ENCODE measurements at places on chromosomes 3 and 15.

GRCh38 chr15:44596511-44597010 lies 59.6 kb downstream of the EIF3J start:
- DNase-seq: no peak

DNA sequence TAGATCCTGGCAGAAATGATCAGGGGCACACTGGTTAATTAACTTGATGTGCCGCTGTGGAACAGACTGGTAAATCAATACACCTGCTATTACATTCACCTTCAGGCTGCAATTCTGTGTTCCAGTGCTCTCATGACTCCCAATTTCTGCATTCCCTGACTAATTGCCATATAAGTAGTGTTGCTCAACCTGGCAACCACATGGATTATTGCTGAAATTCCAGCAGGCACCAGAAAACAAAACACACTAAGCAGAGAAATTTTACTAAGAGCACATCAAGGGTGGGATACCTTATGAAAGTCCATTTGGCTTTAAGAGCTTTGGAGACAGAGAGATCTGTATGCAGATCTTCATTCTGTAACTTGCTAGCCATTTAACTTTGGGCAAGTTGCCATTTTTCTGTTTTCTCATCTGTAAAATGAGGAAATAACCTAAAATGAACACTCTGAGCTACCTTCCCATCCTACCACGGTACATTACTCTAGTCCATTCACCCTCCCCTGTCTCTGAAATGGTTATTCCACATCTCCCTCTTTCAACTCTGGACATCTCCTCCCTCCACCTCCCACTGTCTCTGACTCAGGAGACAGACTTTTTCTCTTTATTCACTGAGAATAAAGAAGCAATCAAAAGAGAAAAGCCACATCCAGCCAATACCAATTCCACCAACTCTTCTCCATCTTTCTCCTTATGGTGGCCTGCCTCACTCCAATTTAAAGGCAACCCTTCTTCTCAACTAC lies 54.6 kb downstream of the STAC start:
- DNase-seq: no peak

DNA sequence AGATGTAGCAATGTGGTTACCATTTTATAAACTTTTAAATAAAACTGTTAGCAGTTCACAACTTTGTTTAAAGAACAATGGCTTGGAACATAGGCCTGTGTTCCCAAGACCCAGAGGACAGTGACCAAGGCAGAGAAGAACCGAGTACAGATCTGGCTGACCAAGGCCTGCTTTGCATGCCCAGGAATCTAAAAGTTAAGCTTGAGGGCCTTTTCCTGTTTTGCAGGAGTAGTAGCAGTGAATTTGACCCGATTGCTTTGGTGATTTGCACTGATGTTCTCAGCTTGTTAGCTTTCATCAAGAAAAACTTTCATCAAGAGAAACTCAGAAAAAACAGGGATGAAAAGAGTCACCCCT lies 9.9 kb downstream of the FILIP1L start:
- DNase-seq: no peak

DNA sequence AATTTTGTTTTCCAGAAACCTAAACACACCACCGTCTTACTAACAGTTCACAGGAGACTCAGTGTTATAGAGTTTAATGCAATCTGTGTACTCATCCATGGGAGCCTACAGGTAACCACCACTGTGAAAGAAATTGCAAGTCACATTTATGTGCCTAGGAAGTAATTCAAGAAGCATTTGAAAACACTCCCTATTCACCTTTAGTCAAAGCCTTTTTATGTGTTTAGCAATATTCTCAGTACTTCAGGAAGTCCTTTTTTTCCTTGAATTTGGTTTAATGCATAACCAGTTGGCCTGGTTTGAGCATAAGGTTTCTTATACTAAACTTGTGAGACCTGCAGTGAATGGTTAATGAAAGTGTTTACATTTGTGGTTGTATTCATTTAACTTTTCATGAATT lies 346.1 kb downstream of the CHST2 start:
- DNase-seq: no peak

DNA sequence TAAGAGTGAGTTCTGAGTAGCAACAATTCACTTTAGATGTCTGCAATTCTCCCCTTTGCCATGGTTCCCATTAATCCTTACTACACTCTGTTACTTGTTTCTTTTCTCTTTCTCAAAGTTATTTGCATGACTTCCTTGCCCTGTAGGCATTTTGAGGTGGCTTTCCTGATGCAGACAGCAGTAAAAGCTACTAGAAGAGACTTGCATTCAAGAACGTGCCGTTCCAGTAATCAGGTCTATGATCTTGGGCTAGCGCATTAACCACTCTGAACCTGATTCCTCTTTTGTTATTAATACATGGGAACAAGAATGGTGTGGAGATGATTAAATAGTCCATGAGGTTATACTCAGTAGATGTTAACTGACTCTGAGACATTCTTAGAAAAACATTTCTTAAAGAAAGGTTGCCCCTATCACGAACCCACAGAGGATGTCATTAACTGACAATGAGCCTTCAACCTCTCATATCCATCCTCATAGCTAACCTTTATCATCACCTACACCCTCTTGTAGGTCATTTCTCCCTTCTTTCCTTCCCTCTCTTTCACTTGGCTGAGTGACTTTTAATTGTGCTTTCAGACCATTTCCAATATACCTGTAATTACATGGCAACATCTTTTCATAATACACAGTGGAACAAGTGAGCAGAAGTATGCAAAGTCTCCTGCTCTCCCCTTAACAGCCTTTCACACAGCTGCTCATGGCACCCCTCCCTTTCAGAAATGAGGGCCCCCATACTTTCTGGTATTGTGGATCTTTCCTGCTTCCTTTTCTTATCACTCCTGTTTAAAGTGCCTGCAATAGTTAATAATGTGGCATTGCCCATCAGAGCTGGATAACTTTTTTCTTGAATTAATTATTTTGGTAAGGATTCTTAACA lies 175.9 kb downstream of the CHST2 start:
- DNase-seq: no peak

- no peak for DNase-seq
Measured at GRCh38 chr3:37054370-37054769, 61.1 kb downstream of the MLH1 start.

GRCh38 chr3:159130108-159130507 lies 328.3 kb downstream of the MFSD1 start:
- no peak for DNase-seq

- DNase-seq: no peak
Measured at GRCh38 chr3:6251612-6252400, 609.1 kb upstream of the GRM7 start.

- DNase-seq: no peak
Measured at GRCh38 chr15:55362641-55363040, 43.6 kb downstream of the PIGB start.

GRCh38 chr3:197434830-197435229 lies 120.9 kb downstream of the BDH1 start:
- DNase-seq: no peak

GRCh38 chr3:128079823-128080222 lies 27.6 kb downstream of the SEC61A1 start:
- DNase-seq: no peak
